ENCODE measurements at places on chromosomes 12 and 14.

- no peak for DNase-seq
Measured at GRCh38 chr12:77686760-77687159, 143.9 kb upstream of the NAV3 start.

- no peak for DNase-seq
Measured at GRCh38 chr14:69803753-69804152, 6.7 kb upstream of the SLC10A1 start.

DNA sequence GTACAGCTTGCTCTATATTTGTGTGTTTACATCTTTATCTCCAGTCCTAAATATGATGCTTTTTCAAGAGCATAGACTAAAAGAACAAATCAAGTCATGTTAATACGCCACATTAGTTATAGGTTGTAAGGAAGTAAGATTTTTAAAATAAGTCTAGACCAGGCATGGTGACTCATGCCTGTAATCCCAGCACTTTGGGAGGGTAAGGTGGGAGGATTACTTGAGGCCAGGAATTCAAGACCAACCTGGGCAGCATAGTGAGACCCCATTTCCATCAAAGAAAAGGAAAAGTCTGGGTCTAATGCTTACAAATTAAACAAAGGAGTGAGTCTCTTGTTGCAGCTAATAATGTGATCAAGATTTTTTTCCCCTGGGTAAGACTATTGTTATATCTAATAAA lies 118.9 kb downstream of the GPR135 start:
- DNase-seq, result no peak

DNA sequence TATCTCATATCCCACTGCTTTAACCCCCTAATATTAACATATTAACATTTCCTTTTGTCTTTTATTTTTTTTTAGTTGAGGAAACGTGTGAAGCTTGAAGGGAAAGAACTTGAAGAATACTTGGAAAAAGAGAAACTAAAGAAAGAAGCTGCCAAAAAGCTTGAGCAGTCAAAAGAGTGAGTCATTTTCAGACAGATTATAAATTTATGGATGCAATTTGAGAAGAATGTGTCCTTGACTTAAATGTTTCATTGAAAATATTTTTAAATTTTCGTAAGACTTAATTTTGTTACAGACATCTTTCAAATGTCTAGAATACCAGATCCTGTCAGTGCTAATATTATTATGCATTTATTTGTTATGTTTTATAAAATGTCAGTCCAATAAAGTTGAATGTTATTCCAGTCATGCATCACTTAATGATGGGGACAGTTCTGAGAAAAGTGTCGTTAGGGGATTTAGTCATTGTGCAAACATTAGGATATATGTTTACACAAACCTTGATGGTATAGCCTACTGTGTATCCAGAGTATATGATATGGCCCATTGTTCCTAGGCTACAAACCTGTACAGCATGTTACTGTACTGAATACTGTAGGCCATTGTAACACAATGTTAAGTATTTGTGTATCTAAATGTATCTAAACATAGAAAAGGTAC lies 32.6 kb downstream of the CPSF2 start:
- DNase-seq, result no peak

- DNase-seq, result no peak
Measured at GRCh38 chr12:74644681-74645080, 107.0 kb downstream of the ATXN7L3B start.

- no peak for DNase-seq
Measured at GRCh38 chr14:65103150-65103760, 938 bp upstream of the MAX start.

All from stimulated activated CD4-positive, alpha-beta T cell treated with anti-CD3 and anti-CD28 coated beads, Interleukin-4, amount 100 ng/mL, for 48 hours (primary cell).